ENCODE measurements at places on chromosomes 3 and 15.

DNA sequence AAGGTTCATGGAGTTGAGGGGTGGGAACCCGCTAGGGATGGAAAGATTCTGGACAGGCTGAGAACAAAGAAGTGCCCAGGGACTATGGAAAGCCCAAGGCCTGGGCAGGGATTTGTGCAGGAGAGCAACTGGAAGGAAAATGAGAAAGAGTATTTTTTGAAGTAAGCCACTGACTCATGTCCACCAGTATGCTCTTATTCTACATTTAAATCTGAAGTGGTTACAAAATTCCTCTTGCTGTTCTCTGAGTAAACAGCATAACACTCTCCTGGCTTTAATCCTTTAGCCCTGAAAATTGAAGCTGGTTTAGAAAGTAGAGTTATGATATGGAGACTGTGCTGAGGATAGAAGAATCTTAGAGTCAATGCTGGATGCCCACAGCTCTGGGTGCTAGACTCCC lies 165.2 kb downstream of the ISL2 start:
- DNase-seq, result no peak

GRCh38 chr15:91710080-91710698 lies 143.3 kb upstream of the SLCO3A1 start:
- DNase-seq, result no peak

- DNase-seq, result no peak
These were observed 13.9 kb downstream of the PHLDB2 start for GRCh38 chr3:111872979-111873378.

- DNase-seq, result no peak
These were observed 9.4 kb downstream of the NAA50 start for GRCh38 chr3:113736548-113737089.

GRCh38 chr15:85049805-85050204 lies 68.1 kb downstream of the PDE8A start:
- no peak for DNase-seq

GRCh38 chr15:38377636-38378035 lies 76.3 kb upstream of the FAM98B start:
- no peak for DNase-seq

GRCh38 chr3:191563722-191564121 lies 102.8 kb downstream of the PYDC2 start:
- DNase-seq, result no peak

DNA sequence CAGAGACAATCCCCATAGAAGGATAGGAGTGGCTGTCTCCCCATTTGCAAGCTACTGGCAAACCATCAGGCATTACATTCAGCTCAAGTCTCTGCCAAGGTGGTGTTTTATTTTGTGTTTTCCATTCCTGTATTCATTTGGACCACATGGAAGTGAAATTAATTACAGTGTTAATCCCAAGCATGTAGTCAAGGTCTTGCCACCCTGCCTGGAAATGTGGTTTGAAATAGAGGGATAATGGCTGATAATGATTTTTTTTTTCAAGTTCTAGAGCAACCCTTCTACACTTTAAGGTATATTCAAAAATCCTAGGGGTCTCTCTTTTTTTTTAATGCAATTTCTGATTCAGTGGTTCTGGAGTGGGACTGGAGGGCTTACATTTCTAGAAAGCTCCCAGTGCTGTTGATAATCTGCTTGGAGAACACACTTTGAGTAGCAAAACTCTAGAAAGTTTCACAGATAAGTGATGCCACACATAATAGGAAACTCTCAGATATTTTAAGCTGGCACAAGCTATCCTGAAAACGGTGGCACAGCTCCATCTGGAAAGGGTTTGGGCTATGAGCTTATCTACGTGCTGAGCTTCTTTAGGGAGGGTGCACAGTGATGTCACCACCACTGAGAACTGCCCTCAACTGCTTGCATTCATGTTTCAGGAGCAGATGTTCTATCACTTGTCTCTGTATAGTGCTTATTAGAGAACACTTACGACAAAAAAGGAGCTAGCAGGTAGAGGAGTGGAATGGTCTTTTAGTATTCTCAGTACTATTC lies 140.1 kb upstream of the IL12A start:
- DNase-seq, result no peak

- DNase-seq, result no peak
These were observed 356.0 kb downstream of the NLGN1 start for GRCh38 chr3:173753593-173753992.

DNA sequence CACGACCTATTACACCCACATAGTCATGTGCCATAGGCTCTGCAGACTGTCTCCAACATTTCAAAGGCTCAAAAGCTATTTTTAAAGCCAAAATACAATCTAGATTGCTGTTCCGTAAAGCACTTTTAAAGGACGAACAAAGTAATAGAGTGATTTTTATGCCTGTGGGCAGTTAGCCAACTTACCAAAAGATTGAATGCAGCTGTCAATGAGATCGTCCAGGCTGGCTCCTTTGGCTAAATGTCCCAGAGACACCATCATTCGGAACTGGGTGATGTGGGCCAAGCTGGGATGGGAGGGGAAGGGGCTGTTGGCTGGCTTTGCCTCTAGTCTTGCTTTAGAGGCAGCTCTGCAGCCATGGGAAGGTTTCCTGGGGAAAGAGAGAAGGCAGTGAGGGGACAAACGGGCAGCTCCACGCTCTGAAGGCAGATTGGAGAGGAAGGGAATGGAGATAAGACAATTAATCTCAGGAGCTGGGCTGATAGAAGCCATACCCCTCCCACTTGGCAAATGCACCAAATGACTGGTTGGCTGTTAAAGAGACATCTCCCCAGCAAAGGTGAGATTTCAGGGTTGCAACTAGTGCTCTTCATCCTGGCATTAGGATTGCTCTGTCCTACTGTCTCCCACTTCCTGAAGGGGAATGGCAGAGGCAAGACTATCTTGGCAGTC lies 4.8 kb downstream of the RASGRP1 start:
- DNase-seq, result no peak

GRCh38 chr15:31106495-31107300 lies 5.2 kb upstream of the TRPM1 start:
- DNase-seq, result no peak

- no peak for DNase-seq
These were observed 149.3 kb upstream of the SEMA6D start for GRCh38 chr15:47568030-47568429.

DNA sequence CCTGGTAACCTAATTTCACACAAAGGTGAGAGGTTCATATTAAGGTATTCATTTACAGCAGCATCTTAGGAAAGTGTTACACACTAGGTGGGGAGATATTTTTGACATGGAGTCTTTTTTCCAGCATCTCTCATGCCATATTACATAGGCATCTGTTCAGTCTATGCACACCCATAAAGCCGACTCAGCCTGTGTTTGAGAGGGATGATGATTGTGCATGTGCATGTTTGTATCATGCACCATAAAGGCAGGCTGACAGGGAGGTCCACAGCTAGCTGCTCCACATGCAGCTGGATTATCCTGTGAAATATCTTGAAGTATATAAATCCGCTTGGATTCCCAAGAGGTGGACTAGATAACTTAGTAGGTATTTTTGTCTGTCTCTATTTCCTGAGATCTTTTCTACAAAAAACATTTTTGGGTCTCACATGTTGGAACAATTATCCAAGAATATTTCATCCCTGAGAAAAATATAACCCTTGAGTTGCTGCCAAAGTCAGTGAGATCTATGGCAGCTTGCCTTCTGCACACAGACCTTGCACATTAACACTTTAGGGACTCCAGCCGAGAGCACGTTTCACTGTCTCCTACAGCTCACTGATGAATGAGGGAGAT lies 288.4 kb upstream of the DPH6 start:
- no peak for DNase-seq

DNA sequence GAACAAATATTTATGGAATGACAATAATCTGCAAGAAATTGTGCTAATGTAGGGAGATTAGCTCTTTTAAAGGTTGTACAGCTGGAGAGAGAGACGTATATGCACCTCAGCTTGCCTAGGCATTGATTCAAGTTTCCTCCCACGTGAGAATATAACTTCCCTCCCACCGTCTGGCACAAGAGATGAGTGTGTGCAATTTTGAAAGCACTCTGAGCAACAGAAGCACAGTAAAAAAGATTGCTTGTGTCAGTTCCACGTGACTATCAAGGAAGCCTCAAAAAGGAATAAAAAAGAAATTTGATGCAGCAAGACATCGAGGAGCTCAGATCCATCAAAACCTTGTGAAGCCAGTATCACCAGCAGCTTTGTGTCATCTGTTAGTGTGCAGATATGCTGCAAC lies 435.3 kb downstream of the TUSC7 start:
- DNase-seq, result no peak

DNA sequence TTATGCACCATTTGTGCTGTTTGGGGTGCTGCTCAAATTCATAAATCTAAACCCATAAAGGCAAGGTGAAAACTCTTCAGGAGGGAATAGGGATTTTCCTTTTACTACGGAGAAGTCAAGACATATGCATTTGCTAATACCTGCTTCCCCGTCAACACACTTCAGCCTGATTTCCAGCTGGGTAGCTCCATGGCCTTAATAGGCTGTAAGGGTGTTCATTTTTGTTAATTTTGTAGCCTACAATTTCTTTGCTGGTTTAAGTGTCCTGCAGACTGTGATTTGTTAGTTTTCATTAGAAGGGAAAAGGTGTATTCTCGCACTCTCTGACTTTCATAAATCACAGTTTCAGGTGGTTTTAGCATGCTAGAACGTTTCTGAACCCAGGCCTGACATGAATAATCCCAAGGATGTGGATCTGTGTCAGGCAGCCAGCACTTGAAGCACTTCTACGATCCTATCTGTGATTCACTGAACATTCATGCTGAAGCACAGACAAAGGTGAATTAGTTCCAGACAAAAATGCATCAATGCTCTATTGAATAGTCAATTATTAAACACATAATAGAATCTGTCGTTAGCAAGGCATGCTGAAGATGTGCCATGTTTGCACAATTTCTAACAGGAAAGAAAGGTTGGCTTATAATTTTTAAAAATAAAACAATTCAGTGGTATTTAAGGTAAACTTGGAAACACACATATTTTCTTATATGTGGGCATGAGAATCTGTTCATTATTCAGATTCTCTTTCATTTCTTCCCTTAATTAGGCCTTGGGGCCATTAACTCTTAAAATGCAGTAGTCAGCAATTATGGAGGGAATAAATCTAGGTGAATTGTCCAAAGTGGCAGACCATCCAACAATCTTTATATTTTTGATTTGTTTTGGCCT lies 17.9 kb upstream of the NMNAT3 start:
- DNase-seq, result no peak

- DNase-seq, result no peak
These were observed 28.5 kb upstream of the SLC6A6 start for GRCh38 chr3:14373753-14374376.

- no peak for DNase-seq
These were observed 763 bp upstream of the ZIC4 start for GRCh38 chr3:147407114-147407497.

DNA sequence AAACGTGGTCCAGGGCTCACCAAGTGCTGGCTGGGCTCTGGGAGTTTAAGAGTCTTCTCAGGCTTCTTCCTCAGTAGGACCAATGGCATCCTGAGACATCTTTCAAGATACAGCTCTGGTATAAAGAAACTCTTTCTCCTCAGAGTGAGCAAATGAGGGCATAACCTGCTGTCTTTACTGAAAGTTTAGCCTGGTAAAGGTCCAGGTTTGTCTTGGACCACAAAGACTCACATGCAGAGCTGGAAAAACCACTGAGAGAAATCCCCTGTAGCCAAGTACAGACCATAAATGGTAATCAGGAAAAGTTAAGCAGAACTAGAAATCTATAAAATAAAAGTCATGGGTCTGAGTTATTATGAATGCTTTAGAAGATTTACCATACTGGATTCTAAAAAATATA lies 23.1 kb downstream of the CD47 start:
- no peak for DNase-seq

DNA sequence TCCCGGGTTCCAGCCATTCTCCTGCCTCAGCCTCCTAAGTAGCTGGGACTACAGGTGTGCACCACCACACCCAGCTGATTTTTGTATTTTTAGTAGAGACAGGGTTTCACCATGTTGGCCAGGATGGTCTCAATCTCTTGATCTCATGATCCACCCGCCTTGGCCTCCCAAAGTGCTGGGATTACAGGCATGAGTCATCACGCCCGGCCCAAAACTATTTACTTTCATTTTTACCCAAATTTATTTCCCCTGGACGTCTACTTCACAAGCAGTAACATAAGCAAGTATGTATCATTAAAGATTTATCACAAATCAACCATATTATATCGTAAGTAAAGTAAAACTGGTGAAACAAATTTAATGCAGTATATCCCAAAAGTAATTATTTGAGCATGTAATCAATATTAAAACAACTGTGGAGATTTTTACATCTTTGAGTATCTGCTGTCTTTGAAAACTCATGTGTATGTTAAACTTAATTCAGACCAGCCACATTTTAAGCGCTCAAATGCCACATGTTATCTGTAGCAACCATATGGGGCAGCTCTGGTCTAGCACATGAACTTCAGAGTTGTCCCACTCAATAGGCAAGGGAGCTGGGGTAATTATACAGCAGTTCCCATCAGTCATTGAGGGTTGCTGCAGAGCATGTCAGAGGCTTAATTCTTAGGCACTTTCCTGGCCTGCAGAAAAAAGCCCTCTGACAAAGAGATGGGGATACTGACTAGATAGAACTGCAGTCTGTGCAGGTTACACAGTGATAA lies 185.7 kb upstream of the CTDSPL start:
- DNase-seq, result no peak

DNA sequence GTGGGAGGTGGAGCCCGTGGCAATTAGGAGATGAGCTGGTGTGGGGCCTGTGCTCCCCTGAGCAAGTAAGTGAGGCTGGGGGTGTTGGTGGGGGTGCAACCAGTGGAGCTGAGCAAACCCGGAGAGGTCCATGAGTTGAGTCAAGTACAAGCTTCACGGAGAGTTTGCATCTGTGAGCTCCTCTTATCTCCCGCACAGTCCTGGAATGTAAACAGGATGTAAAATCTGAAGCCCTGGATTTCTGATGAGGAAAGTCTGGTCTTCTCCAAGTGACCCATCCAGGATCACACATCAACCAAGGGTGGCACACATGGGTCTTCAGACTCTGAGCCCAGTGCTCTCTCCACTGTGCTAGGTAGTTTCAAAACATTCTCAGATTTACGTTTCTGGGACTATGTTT lies 67.8 kb downstream of the LSM3 start:
- DNase-seq, result no peak

DNA sequence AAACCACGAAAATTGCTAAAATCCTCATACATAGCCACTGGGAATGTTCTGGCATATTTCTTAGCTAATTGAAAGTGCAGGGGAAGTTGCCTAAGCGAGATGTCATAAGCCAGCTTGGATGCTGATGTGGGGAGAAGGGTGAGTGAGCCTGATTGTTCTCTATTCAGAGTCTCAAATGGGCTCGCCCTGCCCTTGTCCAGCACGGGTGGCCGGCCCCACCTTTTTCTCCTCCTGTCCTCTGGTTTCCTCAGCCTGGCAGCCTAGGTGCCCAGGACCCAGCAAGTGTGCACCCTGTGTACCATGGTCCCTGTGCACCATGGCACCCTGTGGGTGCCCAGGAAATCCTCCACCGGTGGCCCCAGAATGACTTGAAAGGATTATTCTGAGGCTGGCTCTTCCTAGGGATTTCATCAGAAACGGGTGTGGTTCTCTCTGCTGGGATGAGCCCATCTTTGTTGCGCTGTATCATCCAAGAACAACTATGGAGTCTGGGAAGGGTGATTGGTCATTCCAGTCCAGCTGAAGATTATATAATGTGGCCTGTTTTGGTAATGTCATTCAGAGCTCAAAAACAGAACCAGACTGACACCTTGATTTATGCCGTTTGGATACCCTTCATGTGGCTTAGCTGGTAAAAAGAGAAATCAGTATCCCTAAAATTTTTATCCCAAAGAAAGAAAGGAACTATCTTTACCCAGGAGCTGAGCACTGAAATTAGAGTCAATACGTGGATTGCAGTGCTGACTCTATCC lies 150.8 kb upstream of the BHLHE40 start:
- no peak for DNase-seq

- no peak for DNase-seq
These were observed 639.4 kb upstream of the TBL1XR1 start for GRCh38 chr3:177836671-177837070.

Data from stimulated activated CD4-positive, alpha-beta T cell treated with anti-CD3 and anti-CD28 coated beads, Interleukin-1b, Interleukin-23, amount 100 ng/mL, for 48 hours (primary cell).